ENCODE measurements at places on chromosomes 2 and 18.

DNA sequence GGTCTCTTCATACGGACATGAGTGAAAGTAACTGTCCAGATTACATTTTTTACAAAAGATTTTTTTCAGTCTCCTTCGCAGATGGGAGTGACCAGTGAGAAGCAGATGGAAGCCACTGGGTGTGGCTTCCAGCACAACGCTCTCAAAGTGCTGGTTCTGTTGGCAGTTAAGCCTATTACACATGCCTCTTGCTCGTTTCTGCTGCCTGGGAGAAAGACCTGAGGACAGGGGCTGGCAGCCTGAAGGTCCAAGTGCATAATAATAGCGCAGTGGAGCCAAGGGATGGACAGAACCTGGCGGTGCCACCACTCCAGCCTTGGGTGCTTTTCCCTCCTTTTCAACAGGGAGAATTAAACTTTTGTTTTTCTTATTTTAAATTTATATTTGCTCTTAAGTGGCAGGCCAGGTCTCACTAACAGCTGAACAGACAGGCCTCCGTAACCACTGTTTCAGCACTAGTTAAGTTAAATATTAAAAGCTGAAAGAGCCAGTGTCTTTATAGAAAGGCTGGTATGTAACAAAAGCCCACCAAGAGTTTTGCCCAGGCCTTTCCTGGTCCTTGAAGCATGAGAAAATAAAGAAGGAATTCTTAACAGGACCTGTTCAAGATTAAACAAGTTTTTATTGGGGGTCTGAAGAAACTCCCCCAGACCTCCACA, 1.2 kb upstream of the SKA1 start:
- DNase-seq: no peak

DNA sequence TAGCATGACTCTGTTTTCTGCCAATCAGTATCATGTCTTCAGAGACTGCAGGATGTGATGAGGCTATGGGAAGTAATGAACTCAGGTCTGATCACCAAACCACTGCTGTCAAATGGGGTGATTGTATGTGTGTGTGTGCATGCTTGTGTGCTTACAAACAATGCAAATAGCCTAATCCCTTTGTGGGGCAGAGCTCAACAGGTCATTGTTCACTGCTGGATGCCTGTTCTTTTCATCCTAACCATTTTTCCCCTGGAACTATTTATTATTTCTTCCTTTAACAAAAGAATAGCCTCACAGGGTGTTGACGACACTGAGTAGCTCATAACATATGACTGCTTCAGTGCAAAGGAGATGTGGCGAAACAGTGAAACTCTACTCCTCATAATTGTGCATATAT, 55.9 kb downstream of the NXPH2 start:
- DNase-seq: no peak

DNA sequence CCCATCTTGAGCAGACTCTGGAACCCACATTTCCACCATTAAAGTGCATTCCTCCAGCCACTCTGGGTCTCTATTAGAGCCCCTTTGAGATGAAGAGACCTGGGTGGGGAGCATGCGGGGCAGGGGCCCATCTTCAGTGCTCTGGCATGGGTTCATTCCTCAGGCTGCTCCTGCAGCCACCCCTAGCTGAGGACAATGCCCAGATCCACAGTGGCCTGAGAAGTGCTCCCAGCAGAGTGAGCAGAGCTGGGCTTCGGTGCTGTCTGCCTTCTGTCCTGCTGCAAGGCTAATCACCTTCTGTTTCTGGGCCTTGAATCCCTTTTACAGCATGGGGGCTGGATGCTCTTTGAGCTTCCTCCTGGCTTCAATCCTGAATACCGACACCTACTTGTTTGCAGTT, 169.8 kb downstream of the TRIM43 start:
- DNase-seq: no peak

GRCh38 chr18:67132919-67133318, 383.6 kb downstream of the DSEL start:
- DNase-seq: no peak

DNA sequence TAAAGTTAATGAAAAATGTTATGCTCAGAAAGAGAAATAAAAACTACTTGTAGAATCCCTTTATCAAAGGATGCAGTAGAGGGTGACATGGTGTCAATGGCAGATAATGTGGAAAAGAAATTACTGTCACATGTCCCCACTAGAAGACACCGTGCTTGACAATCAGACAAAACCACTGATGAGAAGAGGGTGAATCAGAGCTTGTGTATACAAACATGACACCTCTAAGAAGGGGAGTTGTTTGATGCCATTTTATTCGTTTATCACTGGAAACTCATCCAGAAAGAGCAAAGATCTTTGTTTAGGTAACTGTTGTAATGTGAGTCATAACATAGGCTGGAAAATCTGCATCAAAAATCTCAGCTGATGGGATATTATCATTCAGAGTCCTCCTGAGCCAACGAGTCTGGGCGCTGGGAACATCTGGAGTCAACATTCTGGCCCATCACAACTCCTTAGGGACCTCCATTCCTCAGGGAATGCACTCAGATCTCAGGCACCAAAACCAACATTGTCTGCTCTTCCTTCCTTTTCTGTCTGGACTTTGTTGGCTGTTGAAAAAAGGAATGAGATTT, 49.5 kb upstream of the RAB12 start:
- DNase-seq: no peak
